ENCODE measurements at places on chromosomes 11 and 22.

- DNase-seq, result no peak
Measured at GRCh38 chr11:70463478-70464255, 65.3 kb downstream of the CTTN start.

- DNase-seq, result no peak
Measured at GRCh38 chr11:45298718-45299117, 12.6 kb upstream of the SYT13 start.

DNA sequence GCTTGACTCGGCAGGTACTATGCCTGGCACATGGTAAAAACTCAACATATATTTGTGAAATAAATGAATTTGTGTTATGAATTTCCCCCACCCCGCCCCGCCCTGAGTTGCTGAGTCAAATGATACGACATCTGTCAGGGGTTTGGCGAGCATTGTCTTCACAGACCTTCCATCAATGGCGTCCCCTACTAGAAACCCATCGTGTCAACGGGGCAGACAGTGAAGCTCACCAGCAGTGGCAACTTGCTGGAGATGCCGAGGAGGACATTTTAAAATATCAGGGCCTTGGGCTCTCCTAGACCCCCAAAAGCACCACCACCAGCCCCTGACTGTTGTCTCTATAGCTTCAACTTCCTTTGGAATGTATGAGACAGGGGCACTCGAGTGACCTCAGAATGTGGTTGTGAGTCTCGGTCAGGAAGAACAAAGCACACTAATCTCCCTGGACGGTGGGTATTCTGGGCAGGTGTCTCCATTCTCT is 761 bp upstream of the NXF1 start:
- peak; percentile 42 for DNase-seq

- no peak for DNase-seq
Measured at GRCh38 chr11:78304201-78304600, 113.4 kb downstream of the GAB2 start.

DNA sequence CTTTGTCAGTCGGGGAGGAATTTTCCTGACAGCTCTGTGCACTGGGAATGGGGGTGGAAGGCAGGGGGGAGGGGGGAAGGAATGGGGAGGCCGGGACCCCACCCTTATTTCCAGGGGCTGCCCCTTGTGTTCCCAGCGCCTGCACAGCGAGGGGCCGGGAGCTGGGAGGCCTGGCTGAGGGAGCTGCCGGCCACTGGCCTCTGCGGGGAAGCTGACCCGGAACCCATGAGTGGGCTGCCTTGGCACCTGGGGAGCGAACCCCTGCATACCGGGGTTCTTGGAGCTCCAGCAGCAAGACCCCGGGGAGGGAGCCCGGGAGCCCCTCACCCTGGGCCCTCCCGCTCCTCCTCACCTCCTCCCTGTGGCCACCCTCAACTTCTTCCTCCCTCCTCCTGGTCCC is 3.5 kb downstream of the H19 start:
- no peak for DNase-seq

- DNase-seq, result no peak
Measured at GRCh38 chr11:12785901-12786300, 111.7 kb downstream of the TEAD1 start.

DNA sequence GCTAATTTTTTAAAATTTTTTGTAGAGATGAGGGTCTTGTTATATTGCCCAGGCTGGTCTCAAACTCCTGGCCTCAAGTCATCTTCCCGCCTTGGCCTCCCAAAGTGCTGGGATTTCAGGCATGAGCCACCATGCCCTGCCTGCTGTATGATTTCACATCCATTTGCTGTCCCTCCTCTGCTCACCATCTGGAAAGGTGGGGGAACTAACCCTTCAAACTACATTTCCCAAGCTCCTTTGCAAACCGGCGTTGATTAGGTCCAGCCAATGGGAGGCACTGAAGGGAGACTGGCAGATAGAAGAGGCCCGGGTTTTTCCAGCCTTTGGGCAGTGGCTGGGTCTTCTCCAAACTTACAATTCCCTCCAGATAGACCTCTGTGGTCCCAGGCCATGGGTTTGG is 19.3 kb downstream of the RFPL1 start:
- DNase-seq, result peak; percentile 59

DNA sequence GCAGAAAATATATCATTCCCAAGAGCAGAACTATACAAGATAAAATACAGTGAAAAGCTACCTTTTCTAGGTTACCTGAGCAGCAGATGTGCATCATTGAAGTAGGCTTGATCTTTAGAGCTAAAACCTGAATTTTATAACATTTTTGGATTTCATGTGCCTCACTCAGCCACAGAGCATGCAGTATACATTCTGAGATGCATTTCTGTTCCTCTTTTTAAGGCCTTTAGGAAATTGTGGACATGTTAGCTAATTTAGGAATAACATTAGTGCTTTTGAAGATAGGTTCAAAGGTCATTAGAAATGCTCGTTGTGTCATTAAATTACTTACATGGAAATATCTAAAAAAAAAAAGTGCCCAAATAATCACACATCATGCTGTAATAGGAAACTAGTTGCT is 230.6 kb upstream of the PDGFD start:
- DNase-seq, result no peak

- no peak for DNase-seq
Measured at GRCh38 chr11:15238856-15239255, 124.1 kb downstream of the INSC start.

DNA sequence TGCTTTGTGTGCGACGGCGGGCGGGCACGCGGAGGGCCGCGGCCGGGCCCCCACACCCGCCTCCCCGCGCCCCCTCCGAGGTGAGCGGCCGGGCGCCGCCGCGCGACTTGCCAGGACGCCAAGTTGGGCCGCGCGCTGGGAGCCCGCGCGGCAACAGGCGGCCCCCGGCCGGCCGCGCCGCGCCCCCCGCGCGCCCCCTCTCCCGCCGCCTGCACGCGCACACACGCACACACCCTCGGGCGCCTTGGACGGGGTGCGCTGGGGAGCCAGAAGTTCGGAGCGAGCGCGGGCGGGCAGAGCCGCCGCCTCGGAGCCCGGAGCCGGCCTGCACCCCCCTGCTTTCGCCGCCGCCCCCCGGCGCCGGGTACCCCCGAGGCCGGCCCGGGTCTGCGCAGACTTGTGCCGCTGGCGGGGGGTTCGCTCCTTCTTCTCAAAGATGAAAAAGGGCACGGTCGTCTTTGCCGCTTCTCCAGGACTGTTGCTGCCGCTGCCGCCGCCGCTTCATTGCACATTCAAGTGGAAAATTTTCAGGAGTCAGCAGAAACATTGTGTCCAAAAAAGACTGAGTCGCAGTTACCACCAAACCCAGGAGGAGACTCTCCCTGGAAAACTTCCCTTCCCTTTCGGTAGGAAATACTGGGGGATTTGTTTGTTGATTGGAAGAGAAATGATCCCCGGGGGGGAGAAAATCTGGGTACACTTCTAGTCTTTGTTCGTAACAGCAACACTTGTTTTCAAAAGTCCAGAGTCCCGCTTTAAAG is 895 bp downstream of the TEAD1 start:
- peak; percentile 46 for DNase-seq

DNA sequence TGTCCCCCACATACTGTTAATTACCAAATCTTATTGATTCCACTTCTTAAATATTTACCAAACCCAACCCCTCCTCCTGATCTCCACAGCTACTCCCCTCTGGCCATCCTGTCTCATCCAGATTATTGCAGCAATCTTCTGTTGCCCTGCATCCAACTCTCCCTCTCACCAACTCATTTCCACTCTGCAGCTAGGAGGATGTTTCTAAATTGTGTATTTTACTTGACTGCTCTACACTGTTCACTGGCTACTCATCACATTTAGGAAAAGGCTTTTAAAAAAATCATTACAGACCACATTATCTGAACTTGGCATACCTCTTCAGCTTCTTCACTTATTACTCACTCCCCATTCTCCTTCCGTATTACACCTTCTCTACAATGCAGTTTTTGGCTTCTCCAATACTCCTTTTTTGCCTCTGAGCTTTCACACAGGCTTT is 117.9 kb downstream of the ATG16L2 start:
- DNase-seq, result peak; percentile 61

GRCh38 chr11:16925561-16926065 is 88.6 kb downstream of the PLEKHA7 start:
- DNase-seq, result peak; percentile 33

DNA sequence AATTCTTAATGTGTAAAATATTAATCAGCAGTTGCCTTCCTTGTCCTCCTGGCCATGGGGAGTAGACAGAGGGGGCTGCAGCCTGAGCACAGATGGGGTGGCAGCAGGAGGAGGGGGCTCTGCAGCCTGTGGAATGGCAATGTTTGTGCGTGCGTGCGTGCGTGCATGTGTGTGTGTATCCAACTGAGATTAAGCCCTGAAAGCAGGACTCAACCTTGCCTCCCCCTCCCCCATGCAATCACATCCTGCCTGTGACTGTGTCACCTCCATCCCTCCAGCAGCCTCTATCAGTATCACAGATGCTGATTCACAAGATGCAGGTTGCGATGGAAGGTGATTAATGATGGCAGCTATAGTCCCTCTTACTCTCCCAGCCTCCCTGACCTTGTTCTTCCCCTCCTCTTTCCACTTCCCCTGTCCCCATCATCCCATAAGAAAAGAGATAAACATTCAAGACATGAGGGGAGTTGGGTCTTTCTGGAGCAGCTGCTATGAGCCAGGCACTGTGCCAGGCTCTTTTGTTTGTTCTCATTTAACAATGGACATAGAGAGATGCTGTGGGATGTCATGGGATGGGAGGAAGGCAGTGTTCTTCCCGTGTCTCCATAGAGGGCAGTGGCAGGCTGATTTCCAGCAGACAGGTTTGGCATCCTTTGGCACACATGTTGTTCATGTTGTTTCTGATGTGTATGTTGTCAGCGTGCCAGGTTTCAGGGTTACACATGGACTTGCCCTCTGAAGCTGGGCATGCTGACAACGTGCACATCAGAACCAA is 43.8 kb upstream of the NECTIN1 start:
- no peak for DNase-seq

DNA sequence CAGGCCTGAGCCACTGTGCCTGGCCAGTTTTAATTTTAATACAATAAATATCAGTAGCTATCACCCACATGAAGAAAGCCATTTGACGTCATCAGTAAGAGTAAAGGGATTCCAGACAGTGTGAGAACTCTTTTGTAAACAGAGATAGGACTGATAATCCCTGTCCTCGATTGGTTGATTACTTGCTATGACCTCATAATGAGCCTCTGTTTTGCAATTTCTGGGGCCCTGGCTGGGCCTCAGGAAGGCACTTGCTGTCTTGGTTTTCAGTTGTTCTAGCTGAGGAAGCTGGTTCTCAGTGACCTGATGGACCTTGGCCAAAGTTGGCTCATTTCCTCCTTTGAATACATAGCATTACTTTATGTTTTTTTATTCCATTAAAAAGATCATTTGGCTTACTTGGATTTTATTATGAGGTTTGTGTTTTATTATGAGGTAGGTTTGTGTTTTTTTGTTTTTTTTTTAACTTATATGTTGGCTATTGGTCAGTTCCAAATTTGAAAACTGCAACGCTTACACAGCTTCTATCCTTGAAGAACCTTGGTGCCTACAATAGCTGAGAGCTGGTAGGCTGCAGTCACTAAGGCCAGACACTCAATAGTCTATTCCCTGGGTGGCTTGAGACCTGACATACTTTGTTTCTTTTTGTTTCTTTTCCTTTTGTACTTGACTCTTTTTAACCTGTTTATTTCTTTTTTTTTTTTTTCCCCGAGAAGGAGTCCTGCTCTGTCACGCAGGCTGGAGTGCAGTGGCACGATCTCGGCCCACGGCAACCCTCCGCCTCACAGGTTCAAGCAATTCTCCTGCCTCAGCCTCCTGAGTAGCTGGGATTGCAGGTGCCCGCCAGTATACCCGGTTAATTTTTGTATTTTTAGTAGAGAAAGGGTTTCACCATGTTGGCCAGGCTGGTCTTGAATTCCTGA is 20.0 kb downstream of the MARK2 start:
- DNase-seq, result peak; percentile 90

DNA sequence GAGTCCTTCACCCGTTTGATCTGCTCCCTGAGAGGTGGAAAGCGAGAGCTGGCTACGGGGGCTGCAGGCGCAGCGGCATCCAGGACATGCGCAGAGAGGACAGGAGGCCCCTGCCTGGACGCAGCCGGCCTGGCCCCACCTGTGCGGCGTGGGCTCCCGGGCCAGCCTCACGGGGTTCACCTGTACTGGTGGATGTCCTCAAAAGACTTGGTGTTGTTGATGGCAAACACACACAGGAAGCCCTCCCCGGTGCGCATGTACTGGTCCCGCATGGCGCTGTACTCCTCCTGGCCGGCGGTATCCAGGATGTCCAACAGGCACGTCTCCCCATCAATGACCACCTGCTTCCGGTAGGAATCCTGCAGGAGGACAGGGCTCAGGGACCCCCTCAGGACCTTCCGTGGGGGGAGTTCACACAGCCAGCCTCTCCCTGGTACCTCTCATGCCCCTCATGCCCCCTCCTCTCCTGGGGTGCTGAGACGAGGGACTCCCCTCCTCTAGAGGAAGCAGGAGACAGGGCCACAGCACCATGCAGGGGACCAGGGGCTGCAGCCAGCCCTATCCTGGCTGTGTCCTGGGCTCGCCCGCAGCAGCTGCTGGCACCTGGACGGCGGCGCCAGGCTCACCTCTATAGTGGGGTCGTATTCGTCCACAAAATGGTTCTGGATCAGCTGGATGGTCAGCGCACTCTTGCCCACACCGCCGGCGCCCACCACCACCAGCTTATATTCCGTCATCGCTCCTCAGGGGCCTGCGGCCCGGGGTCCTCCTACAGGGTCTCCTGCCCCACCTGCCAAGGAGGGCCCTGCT is 1.6 kb downstream of the HRAS start:
- no peak for DNase-seq
